ENCODE measurements at places on chromosomes 3 and 15. TPM values are rescaled to one million over a fixed set of nuclear protein-coding genes. Genes with fewer than 3 reads are reported as not detected.
A peak's percentile ranks its signal among the peaks of the same experiment; 100 is the strongest.

The C2CD4A gene
- total RNA-seq: not detected

The PP2D1 gene
- total RNA-seq: not detected

The FANCD2OS gene
- not detected for total RNA-seq

The GOLGA8T gene
- total RNA-seq: not detected

The ADAMTS17 gene
- 2.4 TPM for total RNA-seq

DNA sequence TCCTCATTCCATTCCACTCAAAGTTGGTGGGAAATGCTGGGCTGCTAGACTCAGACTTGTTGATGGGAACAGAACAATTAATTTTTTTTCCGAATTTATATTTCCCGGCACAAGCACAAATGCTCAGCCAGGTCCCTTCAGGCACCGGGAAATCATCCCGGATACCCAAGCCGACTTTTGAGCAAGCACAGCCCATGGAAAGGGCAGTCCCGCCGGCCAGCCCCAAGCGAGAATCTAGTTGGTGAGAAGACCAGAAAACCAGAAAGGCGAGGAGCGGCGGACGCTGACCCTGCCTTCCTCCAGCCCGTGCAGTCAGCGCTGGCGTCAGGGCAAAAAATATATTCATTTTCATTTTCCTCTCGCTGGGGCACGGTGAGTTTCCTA lies 763 bp upstream of the ZIC4 start:
- no peak for DNase-seq

GRCh38 chr15:83766339-83766738 lies 112.4 kb downstream of the ADAMTSL3 start:
- DNase-seq: no peak

- no peak for DNase-seq
Measured at GRCh38 chr15:34182942-34183341, 27.0 kb downstream of the KATNBL1 start.

DNA sequence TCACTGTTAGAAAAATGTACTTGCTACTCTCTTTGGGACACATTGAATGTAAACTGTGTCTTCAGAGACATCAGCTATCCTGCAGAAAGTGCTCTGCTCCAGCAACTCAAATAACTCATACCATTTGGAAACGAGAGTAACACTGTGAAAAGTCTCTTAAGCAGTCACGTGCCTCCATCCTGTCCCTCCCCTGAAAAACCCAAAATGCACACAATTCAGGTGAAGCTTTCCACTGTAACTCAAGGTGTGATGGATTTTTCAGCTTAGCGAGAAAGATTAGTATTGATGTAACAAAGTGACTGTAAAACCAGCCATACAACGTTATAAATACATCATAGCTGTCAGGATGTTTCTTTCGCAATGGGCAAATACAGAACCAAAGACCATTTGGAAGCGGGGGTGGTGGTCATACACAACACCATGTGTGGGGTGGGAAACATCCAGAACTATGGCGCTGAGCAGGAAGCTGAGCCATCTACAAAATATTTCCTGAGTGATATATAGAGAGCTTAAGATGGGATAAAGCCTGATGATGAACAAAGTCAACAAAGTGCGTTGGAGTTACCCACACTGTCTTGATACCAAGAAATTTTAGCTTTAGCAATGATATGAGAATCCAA lies 332.3 kb downstream of the FOXP1 start:
- DNase-seq: no peak

- no peak for DNase-seq
Measured at GRCh38 chr3:44467241-44467640, 10.2 kb downstream of the ZNF445 start.

- DNase-seq: no peak
Measured at GRCh38 chr3:69058180-69058946, 6.2 kb upstream of the TMF1 start.

- no peak for DNase-seq
Measured at GRCh38 chr3:24704496-24704895, 209.8 kb upstream of the THRB start.

DNA sequence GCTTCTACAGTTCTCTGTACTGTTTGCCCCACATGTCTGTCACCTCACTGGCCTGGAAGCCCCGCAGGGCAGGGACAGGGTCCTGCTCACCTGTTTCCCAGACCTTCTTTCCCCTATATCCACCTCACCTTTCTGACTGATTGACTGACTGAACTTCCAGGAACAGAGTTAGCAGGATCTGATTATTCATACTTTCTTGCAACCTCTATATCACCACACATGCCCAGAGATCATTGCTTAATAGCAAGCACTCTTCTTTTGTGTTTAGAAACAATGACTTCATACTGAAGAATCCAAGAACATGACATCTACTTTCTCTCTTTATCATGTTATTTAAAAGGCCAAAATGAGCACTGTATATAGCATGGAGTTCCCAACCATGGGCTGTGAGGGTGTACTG lies 18.0 kb upstream of the CLEC3B start:
- DNase-seq: no peak

GRCh38 chr3:142817897-142818296 lies 71.0 kb downstream of the PCOLCE2 start:
- no peak for DNase-seq

GRCh38 chr3:147956615-147957014 lies 547.5 kb downstream of the ZIC1 start:
- DNase-seq: no peak

GRCh38 chr15:31374489-31374888 lies 47.9 kb downstream of the KLF13 start:
- DNase-seq: no peak

- no peak for DNase-seq
Measured at GRCh38 chr3:72245183-72245811, 460.3 kb upstream of the PROK2 start.

DNA sequence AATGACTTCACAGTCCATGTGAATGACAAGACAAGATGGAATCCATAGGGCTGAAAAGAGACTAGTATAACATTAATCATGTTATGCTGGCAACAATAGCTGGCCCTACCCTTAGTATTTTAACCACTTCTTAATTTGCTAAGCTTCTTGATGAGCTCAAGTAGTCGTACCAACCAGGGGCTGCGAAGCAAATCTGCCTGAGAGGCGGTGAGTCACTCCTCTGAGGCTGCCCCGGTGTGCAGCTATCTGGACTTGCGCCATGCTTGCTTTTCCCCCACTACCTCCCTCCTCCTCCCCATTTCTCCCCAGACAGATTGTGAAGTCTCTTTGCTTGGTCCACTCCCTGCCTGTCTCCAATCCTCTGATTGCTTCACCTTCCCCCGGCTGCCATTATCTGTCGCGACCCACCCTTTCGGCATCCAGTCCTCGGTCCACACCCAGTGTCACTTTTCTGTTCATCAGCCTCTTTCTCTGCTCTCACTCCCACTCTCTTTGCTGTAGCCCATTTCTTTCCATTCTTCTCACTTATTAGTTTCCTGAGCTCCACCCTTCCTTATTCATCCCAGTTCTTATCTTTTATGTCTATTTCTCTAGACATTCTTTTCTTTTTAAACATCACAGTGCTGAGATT lies 42.7 kb downstream of the DUT start:
- no peak for DNase-seq

DNA sequence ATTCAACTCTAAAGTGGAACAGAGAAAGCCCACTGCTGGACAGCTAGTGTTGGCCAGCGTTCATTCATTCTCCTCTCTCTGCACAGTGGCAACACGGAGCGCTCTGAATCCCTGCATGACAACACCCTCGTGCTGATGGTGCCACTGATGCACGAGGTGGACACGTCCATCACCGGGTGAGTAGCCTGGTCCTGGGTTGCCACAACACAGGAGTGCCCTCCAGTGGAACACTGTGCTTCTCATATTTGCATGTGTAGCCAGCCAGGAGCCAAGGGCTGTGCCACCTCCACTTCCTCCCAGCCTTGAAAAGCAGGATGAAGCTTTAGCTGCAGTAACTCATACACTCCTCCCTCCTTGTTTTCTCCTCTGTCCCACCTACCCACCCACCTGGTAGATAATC lies 120.0 kb upstream of the CTDSPL start:
- DNase-seq: peak; percentile 88

- DNase-seq: peak; percentile 13
Measured at GRCh38 chr3:58161435-58162398, 49.1 kb downstream of the DNASE1L3 start.

GRCh38 chr15:76196269-76197231 lies 114.7 kb downstream of the ETFA start:
- peak; percentile 26 for DNase-seq

DNA sequence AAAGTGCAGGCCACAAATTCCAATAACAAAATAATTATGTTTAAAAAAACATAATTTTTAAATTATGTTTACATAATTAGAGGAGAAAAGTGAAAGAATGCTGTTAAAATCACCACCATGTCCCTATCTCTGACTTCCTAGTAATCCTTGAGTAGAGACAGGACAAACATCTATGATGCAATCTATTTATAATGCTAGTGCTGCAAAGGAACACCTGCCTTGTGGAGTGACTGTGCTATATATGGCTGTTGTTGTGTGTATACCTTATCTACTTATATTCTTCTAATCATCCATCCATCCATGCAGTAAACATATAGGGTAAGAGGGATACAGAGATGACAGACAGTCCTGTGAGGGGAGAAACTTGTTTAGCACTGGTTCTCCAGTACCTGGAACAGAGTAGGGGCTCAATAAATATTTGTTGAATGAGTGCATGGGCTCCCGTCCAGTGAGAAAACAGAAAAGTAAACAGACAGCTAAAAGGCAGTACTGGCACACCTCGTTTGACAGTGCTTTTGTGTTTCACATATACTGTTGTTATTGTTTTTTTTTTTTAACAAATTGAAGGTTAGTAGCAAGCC lies 229.3 kb upstream of the UBE2E1 start:
- no peak for DNase-seq

GRCh38 chr15:52012210-52012609 lies 6.8 kb upstream of the MAPK6 start:
- DNase-seq: no peak

DNA sequence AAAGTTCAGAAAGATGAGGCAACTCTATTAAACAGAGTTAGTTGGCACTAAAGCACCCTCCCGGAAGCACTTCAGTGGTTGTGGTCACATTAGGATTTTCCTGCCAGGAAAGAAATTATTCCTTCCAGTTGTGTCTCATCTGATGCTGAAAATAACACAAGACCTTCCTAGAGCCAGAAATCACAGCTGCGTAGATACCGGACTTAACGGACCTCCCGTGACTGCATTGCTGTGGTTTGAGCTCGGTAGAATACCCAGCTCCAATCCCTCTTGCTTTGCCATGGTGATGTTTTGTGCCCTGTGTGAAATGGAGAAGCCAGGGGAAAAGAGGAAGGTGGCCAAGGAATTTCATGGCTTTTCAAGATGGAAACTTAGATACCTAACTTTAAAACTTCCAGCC lies 215.0 kb upstream of the IGF1R start:
- DNase-seq: no peak

GRCh38 chr3:148924562-148924961 lies 59.5 kb downstream of the CPA3 start:
- no peak for DNase-seq

Data from SK-MEL-5 (cell line).